CD4-positive, alpha-beta memory T cell (primary cell): ENCODE measurements at places on chromosomes 6 and 20. TPM values are rescaled to one million over a fixed set of nuclear protein-coding genes. Genes with fewer than 3 reads are reported as not detected.

DNA sequence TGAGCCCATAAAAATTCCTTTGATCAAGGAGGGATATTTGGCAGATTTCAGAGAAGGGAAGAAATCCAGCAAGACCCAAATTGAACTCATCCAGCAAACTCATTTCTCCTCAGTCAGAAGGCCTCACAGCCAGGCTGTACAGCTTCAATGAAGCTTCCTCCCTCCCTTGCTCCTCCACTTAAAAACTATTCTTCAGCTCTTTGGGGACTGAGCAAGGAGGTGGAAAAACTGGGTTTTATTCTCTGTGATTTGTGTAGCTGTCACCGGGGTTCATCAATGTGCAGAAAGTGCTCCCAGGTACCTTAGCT is 158.7 kb upstream of the ZNF184 start:
- no peaks in the 10 kb centered on the region for H3K36me3 ChIP-seq
- H3K4me3 ChIP-seq = no peak overlapping the region
- no peaks in the 10 kb centered on the region for H3K4me1 ChIP-seq

Gene PTK6
- not detected for total RNA-seq

Gene C20orf204
- total RNA-seq = 4.1 TPM

Gene LRRC73
- total RNA-seq = 0.55 TPM

Gene IL17F
- not detected for total RNA-seq
